ENCODE measurements at places on chromosomes 5 and 9.

DNA sequence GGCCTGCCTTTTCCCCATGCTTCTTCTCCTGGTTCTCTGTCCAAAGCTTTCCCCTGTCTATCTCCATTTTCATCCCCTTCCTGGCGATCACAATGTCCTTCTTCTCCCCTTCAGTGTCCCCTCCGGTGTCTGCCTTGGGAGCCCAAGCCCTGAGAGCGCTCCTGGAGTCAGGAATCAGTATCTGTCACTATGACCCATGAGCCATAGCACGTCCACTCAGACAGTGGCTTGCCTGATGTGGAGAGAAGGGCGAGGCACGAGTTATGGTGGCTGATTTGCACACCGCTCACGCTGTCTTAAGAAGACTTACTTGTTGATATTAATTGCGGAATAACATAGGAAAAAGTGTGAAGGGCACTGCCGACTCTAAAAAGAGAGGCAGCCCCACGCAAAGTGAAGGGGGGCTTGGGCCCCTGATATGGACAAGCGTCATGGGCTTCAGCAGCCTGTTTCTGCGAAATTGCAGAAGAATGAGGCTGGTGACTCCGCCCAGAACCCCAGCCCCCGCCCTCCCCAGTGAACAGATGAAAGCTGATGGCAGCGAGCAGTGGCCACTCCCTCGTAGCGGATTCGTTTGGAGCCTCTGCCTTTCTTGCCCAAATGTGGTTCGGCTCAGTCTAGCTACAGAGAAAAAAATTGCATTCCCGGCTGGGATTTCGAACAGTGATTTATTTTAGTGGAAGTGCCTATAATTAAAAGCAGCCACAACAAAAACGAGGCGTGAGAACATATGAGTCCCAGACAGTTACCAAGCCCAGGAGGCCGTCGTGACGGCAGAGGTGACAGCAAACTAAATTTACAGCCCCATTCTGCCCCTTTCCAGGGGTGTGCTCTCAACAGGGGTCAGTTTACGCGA is 149.8 kb downstream of the ICE1 start:
- no peak for DNase-seq

GRCh38 chr5:127766676-127767335 is 63.6 kb downstream of the CCDC192 start:
- peak; percentile 29 for DNase-seq

- DNase-seq, result peak; percentile 57
These were observed 194.2 kb upstream of the HAPLN1 start for GRCh38 chr5:83914662-83915418.

GRCh38 chr9:10144355-10144754 is 468.4 kb downstream of the PTPRD start:
- no peak for DNase-seq

GRCh38 chr9:119834064-119834620 is 464.9 kb upstream of the BRINP1 start:
- no peak for DNase-seq

DNA sequence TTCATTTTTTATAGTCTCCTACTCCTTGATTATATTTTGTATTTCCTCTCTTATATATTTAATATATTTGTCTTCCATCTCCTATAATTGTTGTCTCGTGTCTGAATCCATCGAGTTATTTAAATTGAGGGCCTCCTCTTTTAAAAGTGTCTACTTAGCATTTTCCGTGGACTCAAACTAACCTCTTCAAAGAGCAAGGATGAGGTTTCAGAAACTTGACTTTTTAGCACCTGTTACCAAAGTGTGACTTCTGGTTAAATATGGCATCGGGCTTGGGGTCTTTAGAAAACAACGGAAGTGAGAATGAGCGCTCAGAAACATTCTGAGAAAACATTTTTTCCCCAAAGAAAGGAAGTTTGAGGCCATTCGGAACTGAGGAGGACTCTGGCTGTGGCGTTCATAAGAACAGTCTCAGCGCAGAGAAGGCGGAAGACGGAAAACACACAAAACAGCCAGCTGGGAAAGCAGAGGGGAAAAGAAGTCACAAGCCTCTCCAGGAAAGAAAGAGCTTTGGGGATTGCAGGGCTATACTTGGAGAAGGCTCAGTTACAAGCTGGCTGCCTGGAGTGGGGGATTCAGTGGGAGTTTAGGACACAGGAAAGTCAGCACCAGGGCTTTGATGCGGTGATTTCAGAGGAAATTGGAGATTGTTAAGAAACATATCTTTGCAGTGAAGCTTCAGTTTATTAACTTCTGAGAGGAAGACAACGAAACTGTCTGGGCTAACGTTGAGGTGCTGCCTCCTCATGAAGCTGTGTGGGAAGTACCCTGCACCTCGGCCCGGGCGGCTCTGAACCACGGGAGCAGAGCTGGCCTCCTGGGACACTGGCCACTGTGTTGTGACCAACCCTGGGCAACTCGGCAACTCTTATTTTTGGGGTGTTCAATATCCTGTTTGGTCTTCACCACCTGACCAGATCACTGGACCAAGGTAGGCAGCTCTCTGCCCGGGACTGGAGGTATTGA is 25.1 kb upstream of the IRX2 start:
- no peak for DNase-seq

GRCh38 chr9:94286116-94286515 is 27.0 kb downstream of the ZNF169 start:
- no peak for DNase-seq

DNA sequence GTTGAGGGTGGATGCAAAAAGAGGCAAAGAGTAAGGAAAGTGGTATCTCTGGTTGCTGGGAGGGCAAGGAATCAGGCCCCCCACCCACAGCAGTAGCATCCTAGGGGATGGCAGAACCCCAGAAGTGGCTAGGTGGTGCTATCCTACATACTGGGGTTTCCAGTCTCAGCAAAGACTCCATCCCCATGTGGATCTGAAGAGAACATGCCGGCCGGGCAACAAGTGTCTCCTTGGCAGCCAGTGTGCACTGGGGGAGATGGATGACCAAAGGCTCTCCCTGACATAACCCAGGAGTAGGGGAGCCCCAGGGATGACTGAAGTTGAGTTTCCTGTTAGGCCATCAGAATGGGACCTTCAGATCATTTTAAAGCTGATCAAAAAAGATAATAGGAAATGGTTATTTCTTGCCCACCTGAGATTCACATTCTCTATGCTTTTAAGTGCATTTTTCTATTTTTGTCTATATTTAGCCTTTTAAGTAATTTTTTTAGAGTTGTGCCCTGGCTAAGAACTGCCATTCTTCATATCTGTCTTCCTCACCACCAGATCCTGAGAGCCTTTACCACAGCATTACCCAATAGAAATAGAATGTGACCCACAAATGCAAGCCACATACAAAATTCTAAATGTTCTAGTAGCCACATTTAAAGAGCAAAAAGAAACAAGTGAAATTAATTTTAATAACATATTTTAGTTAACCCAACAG is 78.7 kb upstream of the SMIM23 start:
- peak; percentile 5 for DNase-seq

- DNase-seq, result no peak
These were observed 30.6 kb downstream of the SH3GL2 start for GRCh38 chr9:17609312-17610005.

- no peak for DNase-seq
These were observed 379.3 kb downstream of the KDM4C start for GRCh38 chr9:7137040-7137439.

GRCh38 chr9:113701774-113702755 is 174.0 kb upstream of the ZNF618 start:
- DNase-seq, result no peak

- DNase-seq, result no peak
These were observed 37.6 kb downstream of the LRSAM1 start for GRCh38 chr9:127488946-127489345.

GRCh38 chr9:129275626-129276247 is 97.7 kb upstream of the IER5L start:
- DNase-seq, result peak; percentile 20

GRCh38 chr5:138955013-138955660 is 80.0 kb upstream of the LRRTM2 start:
- DNase-seq, result peak; percentile 41

- DNase-seq, result no peak
These were observed 20.8 kb upstream of the CXCL14 start for GRCh38 chr5:135599421-135600151.

GRCh38 chr9:14278291-14278721 is 35.6 kb downstream of the NFIB start:
- peak; percentile 62 for DNase-seq

DNA sequence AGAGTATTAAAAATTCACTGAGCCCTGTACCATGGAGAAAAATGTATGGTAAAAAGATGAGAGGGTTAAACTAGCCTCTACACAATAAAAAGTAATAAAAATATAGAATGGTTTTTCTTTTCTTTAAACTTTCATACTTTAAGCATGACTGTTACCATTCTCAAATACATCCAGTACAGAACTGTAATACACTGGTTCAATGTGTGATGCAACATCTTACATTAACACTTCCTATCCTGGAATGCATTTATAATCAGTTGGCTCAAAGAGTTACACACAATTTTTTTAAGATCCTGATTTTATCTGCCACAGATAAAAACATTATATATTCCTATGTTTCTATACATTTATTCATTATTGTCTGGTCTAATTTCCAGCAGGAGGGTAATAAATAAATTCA is 4.7 kb downstream of the GNAQ start:
- peak; percentile 65 for DNase-seq

DNA sequence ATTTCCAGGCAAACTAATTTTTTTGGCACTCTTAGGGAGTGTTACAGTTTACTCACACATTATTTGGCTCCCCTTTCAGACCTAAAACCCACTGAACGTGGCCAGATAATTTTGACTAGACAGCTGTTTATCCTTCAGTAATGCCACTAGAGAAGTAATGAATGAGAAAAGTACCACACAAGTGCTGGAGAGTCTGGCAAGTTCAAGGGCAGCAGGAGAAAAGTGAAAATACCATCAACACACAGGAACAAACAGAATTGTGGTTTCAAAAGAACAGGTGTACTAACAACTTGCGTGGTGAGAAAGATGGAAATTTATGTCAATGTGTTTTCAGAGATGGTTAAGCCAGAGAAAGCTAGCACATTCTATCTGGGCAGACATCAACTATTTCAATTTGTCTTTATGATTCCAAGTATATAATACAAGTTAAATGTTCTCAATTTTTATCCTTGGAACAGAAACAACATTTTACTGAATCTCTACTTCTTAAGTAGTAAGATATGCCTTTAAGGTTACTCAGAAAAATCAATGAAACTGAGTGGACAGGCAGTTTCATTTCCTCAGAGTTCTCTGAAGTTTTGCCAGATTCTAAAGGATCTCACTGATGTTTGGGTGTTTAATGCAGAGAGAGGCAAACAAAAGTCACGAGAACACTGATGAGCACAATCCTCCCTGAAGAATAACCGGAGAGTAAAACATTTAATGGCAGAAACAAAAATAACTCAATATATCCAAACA is 91.0 kb downstream of the ARSB start:
- peak; percentile 51 for DNase-seq

DNA sequence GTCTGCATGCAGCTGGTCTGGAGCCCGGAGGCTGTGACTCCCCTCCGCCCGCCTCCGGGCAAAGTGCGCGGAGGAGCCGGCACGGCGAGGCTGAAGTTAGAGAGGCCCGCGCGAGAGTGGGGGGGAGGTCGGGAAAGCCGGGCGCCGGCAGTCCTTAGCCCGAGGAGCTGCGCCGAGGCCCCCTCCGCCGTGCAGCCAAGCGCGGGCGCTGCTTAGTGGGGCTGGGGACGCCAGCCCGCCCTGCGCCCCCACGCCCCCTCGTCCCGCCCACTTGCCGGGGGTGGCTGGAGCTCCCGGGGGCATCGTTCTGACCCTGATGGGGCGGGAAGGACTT is 403 bp downstream of the NINJ1 start:
- peak; percentile 87 for DNase-seq

DNA sequence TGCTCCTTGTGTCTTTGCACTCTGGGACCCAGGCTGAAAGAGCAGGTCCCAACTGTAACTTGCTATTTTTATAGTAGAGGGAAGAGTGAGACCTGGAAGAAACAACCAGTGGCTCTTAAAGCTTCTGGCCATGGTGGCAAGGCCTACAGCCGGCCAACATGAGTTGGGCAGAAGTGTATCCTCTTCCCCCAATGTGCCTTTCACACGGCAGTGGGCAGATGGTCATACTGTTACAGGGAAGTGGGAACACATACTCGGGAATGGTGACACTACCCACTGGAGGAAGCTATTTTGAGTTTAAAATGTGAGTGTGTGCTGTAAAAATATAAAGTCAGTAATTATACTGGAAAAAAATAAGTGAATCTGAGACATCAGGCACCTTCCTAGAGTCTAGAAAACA is 116.0 kb downstream of the MVB12B start:
- no peak for DNase-seq

DNA sequence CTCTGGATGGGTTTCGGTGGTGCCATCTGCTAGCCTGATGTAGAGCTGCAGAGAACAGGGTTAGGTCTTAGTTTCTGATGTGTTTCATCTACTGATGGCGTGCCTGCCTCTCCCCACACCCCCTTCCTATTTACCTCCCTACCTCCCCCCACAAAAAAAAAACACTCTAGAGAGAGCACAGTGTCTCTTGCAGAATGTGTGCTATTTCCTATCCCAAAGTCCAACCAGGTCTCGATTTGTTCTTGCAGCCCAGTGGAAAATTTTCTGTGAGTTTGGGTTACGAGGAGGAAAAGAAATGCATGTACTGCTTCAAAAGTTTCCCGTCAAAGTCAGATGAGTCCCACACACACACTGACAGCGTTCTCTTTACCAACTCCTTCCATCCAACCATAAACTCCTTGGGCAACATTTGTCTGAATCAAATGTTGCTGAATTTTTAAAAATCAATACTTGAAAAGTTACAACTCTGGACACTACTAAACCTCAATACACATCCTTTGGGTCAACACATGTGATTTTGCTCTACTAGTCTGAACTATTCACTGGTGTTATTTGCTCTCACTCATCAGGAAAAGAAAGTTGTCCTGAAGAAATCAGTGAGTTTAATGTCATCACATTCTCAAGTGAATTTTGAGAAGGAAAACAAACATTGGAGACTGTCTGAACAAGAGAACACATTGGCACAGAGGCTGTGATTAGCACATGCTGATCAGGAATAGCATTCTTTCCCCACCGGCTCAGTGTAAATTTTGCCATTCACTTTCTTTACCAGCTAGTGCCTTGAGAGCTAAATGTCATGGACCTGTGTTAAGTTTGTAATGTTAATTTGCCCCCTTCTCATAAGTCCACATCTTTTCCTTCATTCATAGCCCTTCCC is 84.1 kb downstream of the MAMDC2 start:
- peak; percentile 26 for DNase-seq

- peak; percentile 62 for DNase-seq
These were observed 45.7 kb downstream of the BNC2 start for GRCh38 chr9:16824545-16825330.

GRCh38 chr5:128572051-128572929 is 34.2 kb upstream of the FBN2 start:
- peak; percentile 74 for DNase-seq

- peak; percentile 46 for DNase-seq
These were observed 110.1 kb downstream of the MARCHF3 start for GRCh38 chr5:126920291-126920690.

- no peak for DNase-seq
These were observed 14.1 kb upstream of the FAM120AOS start for GRCh38 chr9:93467462-93467861.

GRCh38 chr9:89481538-89481915 is 16.4 kb downstream of the SEMA4D start:
- no peak for DNase-seq

- DNase-seq, result peak; percentile 33
These were observed 54.1 kb downstream of the MRPS30 start for GRCh38 chr5:44862808-44863207.

- DNase-seq, result no peak
These were observed 151.6 kb upstream of the MAP1B start for GRCh38 chr5:71955723-71956122.

Measured in choroid plexus epithelial cell (primary cell).